ENCODE measurements at places on chromosomes 12 and 14. TPM values are rescaled to one million over a fixed set of nuclear protein-coding genes. Genes with fewer than 3 reads are reported as not detected.

DNA sequence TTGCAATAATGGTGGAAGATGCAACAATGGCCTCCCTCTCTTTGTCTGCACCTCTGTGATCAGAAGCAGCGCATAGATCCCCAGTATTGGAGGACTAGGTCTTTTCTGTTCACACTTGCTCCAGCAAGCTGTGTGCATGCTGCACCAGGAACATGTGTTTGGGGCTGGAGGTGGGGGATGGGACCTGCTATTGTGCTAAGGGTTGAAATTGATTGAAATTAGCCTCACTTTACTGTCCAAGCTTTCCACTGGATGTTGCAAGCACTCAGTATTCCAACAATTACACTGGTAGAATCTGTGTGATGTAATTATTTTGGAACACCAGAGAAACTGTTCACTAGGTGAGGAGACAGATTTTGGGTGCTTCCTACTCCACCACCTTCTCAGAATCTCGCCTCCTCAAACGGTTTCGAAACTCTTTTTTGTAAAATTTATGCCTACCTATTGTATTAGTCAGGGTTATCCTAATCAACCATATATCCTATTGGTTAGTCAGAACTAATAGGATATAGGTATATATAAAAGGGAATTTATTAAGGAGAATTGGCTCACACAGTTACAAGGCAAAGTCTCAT is 35.6 kb downstream of the IFT81 start:
- no peak for DNase-seq

MAP1LC3B2 gene
- total RNA-seq, result 0.97 TPM

GRCh38 chr12:105013892-105014291 is 27.8 kb downstream of the NOPCHAP1 start:
- no peak for DNase-seq

DNA sequence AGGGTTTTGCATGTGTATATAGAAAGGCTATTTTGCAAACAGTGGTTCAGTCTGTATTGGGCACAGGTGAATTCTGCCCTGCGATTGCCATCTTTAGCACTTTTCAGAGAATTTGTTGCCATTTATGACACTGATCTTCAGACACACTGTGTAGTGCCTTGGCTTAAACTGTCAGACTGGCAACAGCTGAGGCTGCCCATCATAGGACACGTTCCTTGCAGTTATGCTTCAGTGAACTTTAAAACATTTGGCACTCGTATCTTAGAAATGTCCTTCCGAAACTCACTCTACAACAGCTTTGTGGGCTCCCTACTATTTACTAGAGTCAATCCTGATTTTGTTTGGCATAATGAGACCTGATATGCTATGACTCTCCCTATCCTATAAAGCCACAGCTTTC is 29.1 kb downstream of the AP5M1 start:
- DNase-seq, result no peak

FAIM2 gene
- 0.45 TPM for total RNA-seq

DNA sequence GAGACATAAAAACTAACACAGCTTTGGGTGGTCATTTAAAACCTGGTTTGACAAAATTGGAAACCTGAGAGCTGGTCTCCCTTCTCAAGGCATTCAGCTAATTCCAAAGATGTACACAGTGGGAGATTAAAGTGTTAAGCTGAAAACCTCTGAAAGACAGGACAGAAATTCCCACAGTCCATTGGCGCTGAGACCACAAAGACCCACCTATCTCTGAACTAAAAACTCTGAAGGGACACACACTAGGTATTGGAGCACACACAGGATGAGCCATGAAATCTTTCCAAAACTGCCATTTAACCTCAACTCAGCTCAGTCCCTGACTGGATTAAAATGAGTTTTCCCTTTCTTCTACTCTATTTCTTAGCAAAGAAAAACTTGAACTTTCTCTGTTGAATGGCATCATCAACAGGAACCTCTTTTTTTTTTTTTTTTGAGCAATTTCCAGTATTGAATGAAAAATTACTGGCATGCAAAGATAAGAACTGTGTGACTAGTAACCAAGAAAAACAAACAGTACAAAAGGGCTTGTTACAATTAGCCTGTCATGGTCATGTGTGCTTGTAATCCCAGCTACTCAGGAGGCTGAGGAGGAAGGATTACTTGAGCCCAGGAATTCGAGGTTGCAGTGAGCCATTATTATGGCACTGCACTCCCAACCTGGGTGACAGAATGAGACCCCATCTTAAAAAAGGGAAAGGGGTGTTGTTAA is 82.4 kb downstream of the IPO8 start:
- DNase-seq, result no peak

RASSF3 gene
- 38.2 TPM for total RNA-seq

DNA sequence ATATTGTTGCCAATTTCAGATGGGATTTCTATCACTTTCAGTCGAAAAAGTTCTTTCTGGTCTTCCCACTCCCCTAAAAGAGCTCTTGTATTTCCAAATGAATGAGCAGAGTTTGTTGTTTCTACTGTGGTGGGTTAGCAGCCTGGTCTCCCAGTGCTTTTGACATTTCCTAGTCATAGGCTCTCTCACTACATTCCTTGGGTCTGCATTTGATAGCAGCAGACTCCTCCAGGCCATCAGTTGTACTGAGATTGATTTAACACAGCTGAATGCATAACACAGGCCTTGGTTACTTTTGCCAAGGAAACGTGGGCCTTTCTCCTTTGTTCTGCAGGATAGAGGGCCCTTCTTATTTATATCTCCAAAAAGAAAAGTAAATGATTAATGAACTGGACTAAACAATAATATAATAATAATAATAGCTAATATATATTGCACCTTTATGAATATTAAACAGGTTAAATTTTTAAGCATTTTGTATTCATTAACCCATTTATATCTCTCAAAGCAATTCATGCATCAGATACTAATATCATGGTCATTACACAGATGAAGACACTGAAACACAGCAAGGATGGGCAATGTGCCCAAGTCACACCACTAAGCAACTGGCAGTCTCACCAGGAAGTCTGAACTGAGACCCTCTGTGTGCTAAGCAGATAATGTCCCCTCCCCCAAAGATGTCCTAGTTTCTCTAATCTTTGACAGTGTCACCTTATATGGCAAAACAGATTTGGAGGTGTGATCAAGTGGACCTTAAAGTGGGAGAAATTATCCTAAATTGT is 1579.2 kb downstream of the AACS start:
- no peak for DNase-seq

PLCZ1 gene
- total RNA-seq, result not detected

GRCh38 chr12:72250346-72250745 is 21.8 kb upstream of the TRHDE start:
- DNase-seq, result no peak

TRIM9 gene
- 0.07 TPM for total RNA-seq
